B cell (primary cell): ENCODE measurements at places on chromosomes 16 and 17. TPM values are rescaled to one million over a fixed set of nuclear protein-coding genes. Genes with fewer than 3 reads are reported as not detected.

- peak; percentile 53 for DNase-seq
Observed at GRCh38 chr16:78796221-78796866, 696.9 kb downstream of the WWOX start.

GRCh38 chr16:50248845-50249244 lies 17.5 kb upstream of the ADCY7 start:
- no peak for DNase-seq

NOXO1 gene
- polyA plus RNA-seq = 0.30 and 1.0 TPM in 2 replicates

DNA sequence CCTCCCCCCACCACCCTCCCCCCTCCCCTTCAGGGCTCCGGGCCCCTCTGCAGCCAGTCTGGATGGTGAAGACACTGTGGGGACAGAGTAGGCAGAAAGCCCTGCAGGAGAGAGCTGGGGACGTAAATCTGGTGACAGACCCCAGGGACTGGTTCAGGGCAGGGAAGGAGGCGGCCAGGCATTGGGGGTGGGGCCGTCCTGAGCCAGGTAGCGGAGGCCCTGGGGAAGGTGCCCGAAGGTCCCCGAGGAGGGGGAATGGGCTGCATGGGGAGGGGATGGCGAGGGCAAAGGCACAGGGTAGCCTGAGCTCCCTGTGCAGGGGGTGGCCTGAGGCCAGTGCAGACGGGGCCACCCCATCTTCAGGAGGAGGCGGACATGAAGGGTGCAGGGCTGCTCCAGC lies 26.3 kb upstream of the CACNA1H start:
- DNase-seq = no peak

DNA sequence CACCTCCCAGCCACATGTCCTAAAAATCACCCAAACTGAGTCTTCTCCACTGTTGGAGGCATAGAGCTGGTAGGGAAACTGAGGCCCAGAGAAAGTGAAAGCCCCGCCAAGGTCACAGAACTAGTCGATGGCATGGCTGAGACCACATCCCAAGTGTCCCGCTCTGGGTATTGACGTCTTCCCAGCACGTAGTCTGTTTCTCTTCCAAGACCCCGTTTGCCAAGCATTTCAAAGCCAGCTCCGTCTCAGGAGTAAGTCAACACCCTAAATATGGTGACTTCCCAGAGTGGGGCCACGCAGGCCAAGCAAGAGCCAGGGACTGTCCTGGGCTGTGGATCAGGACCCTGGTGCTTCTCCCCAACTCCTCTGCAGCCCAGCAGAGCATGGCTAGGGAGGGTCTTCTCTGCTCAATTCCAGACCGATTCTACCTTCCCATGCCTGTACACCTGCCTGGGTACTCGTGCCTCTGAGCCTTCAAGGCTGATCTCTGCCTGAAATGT lies 19.7 kb downstream of the PITPNM3 start:
- no peak for DNase-seq

ADAT1 gene
- polyA plus RNA-seq = 28.4 and 31.7 TPM in 2 replicates

- DNase-seq = no peak
Observed at GRCh38 chr17:58995247-58995940, 111.3 kb downstream of the TRIM37 start.

- DNase-seq = no peak
Observed at GRCh38 chr16:46970089-46970488, 3.4 kb downstream of the DNAJA2 start.

- no peak for DNase-seq
Observed at GRCh38 chr17:68783861-68784260, 171.3 kb downstream of the ABCA8 start.

CYGB gene
- 0.14 and 0.42 TPM in 2 replicates for polyA plus RNA-seq
